ENCODE measurements at places on chromosomes 16 and 17. TPM values are rescaled to one million over a fixed set of nuclear protein-coding genes. Genes with fewer than 3 reads are reported as not detected.

- no peak for DNase-seq
Measured at GRCh38 chr17:66306446-66306845, 4.0 kb downstream of the PRKCA start.

DNA sequence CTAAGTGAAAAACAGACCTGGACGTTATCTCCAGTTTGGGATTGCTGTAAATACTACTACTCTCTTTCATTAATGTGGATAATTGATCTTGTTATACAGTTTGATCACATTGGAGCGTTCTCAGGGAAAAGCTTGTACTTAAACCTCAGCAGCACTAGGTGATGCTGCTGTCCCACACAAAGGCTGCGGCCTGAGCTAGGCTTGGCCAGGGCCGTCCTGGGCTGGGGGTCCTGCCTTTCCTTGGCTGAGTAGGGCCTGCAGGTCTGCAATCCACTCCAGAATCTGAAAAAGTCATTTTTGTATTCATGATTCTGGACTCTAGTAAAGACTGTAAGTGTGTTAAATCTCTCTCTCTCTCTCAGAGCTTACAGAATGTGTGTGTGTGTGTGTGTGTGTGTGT lies 23.7 kb upstream of the PMFBP1 start:
- no peak for DNase-seq

Gene GPR139
- not detected for total RNA-seq

- DNase-seq: no peak
Measured at GRCh38 chr17:66461343-66461995, 159.1 kb downstream of the PRKCA start.

DNA sequence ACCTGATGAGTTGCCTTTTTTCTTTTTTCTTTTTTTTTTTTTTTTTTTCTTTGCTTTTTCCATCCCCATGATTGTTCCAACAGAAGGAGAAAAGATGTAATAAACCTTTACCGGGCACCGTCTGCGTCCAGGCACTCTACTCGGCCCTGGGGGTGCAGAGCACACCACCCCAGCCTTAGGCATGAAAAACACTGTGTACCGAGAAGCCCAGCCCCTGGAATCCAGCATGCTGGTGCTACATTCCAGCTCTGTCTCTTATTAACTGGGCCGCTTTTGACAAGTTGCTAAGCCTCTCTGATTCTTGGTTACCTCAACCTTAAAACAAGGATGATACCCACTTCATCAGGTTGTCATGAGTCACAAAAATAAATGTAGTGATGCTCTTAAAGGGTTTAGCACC lies 64.1 kb upstream of the HSBP1 start:
- DNase-seq: no peak

Data from ureter (tissue), 1 donor.